ENCODE measurements at places on chromosomes 3 and 15. TPM values are rescaled to one million over a fixed set of nuclear protein-coding genes. Genes with fewer than 3 reads are reported as not detected.
A peak's percentile ranks its signal among the peaks of the same experiment; 100 is the strongest.

Gene ZDHHC23
- 3.4 TPM for total RNA-seq

Gene ITIH1
- total RNA-seq: not detected

Gene PCNP
- total RNA-seq: 197 TPM

Gene SMCO1
- total RNA-seq: not detected

DNA sequence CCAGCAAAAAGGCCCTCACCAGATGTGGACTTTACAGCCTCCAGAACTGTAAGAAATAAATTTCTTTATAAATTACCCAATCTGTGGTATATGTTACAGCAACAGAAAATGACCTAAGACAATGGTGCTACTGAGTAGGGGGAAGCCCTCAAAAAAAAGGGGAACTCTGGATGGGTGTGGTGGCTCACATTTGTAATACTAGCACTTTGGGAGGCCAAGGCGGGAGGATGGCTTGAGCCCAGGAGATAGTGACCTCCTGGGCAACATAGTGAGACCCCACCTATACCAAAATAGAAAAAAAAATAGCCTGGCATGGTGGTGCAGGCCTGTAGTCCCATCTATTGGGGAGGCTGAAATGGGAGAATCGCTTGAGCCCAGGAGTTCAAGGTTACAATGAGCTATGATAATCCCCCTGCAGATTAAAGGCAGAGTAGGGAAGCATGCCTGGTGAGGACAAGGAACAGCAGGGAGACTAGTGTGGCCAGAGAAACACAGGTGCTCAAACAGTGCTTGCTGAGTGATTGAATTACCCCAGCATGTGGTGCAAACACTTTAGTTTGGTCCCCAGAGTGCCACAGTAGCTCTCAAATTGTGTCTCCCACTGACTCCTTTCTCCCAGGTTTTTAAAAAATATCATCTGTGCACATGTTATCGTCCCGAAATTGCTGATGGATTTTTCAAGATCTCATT is 13.9 kb upstream of the USP3 start:
- no peak for DNase-seq

GRCh38 chr3:71226565-71227269 is 356.8 kb downstream of the FOXP1 start:
- peak; percentile 95 for DNase-seq

GRCh38 chr3:46979958-46980497 is 562 bp downstream of the NBEAL2 start:
- DNase-seq: peak; percentile 49

GRCh38 chr3:53238051-53238850 is 17.6 kb downstream of the TKT start:
- DNase-seq: no peak

Gene SLC9C1
- total RNA-seq: not detected

Gene PLA2G4D
- not detected for total RNA-seq

DNA sequence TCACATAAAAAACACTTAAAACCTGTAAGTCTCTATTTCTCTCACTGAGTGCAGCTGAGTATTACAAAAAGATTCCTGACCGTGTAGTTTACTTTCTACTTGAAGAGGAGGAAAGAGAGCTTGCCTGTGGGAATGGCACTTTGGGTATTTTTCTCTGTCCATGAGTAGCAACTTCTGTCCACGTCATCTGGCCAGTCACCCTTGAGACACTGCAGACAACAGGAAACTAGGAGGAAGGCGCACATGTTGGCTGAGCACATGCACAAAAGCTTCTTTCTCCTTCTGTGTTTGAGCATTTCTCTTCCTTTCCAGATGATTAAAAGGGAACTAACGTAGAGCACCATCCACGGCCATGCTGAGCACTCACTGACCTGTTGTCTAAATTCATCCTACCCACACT is 19.7 kb downstream of the STARD5 start:
- no peak for DNase-seq

- no peak for DNase-seq
Measured at GRCh38 chr15:72503147-72503546, 29.0 kb downstream of the ARIH1 start.

Measured in activated CD8-positive, alpha-beta T cell treated with anti-CD3 and anti-CD28 coated beads for 36 hours (primary cell).